Fibroblast of pulmonary artery (primary cell): ENCODE measurements at places on chromosomes 13 and 19.
A peak's percentile ranks its signal among the peaks of the same experiment; 100 is the strongest.

DNA sequence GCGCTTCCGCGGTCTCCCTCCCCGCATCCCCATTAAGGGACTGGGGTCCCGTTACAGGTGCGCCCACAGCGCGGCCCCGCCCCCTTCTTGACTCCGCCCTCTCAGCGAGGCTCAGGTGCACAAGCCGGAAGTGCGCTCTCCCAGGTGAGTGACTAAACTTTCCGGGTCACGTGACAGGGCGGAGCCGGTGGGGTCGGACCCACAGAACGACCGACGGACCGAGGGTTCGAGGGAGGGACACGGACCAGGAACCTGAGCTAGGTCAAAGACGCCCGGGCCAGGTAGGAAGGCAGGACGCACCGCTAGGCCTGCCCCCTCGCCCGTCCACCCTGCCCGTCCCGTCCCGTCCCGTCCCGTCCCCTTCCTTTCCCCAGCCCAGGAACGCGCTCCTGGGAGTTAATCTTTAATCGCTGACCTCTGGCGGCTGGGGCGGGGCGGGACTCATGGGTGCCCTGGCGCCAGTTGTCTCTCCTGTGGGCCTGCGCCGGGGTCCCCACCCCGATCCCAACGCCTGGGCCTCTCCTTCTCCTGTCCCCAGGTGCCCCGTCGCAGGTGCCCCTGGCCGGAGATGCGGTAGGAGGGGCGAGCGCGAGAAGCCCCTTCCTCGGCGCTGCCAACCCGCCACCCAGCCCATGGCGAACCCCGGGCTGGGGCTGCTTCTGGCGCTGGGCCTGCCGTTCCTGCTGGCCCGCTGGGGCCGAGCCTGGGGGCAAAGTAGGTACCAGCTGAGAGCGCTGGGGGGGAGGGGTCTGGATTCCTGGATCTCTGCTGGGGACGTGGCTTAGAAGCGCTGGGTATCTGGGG is at the start of gene CRB3:
TSS of gene CRB3 (plus strand) at position 202 of the 804 bp plus-strand sequence. CDS start at position 633, 431 bp downstream.
- DNase-seq = no peak

GRCh38 chr19:7533281-7533885 is 2.1 kb upstream of the PNPLA6 start:
- peak; percentile 68 for DNase-seq

DNA sequence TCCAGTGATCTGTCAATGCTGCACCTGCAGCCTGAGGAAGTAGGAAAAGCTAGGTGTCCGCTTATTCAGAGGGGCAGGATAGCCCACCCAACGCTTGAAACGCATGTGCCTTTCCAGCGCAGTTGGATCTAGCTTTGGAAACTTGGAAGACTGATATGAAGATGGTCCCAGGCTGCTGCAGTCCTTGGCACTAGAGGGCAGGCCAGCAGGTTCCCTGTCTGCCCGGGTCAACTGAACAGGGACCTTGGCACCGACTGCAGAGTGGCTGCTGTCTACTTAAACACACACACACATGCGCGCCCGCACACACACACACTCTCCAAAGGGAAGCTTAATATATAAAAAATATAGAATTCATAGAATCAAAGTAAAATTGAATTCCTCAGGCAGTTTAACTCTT is 100.0 kb downstream of the TSHZ3 start:
- no peak for DNase-seq

DNA sequence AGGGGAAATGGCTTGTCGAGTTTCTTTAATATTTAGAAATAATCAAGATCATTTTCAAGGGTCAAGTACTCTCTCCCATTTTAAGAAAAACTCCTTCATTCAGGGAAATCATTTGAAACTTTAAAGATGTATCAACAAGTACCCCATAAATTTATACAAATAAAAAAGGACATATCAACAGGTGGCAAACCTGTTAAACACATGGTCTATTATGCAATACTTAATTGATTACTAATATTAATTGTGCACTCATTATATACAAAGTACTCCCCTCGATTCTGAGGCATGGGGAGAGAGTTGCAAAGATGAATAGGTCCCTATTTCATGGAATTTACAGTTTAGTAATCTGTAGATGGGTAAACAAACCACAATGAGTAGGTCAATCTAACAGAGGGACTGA is 2.1 kb upstream of the LRCH1 start:
- DNase-seq = no peak

DNA sequence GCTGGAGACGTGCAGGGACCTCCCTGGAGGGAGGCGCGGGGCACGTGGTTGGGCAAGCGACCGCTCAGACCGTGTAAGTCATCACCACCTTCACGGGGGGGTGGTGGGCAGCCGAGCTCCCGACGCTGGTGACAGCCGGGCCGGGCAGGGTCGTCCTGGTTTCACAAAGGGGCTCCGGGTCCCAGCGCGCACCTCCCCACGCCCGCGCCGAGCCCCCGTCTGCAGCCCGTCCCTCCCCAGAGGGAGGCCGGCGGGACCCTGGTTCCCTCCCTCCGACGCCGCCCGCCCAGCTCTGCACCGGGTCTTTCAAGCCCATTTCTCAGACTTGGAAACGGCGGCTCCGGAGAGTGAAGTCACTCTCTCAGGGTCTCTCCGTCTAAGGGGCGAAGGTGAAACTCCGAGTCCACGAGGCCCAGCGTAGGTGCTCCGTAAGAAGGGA is 729 bp upstream of the ARID3A start:
- DNase-seq = no peak

DNA sequence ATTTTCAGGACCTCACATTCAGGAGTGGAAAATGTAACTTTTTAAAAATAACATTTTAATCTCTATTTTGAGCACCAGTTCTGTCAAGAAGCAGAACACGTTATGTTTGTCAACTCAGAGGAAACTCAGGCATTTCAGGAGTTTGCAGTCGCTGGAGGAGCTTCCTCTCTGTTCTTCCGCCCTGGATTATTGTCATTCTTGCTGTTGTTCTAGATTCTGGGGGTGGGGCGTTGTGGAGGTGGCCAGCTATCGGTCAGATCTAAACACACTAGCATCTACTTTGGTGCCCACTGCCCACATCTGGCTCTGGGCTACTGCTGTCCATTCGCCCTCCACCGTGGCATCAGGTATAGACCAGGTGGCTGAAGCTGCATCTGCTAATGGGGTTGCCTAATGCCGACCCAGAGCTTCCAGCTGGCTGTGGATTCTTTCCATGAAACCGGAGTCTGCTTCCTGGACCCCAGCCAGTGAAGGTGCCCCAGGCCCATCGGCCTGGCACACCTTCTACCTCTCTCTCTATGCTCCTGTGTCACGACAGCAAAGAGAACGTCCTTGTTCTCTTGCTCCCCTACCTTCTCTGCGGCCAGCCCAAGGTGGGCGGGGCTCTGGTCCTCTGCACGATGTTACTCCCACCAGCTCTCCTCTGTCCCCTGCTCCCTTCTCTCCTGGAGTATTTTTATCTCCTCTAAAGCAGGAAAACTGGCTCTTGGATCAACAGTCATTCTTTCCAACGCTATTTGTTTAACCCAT is 36.7 kb upstream of the DGKH start:
- DNase-seq = no peak

DNA sequence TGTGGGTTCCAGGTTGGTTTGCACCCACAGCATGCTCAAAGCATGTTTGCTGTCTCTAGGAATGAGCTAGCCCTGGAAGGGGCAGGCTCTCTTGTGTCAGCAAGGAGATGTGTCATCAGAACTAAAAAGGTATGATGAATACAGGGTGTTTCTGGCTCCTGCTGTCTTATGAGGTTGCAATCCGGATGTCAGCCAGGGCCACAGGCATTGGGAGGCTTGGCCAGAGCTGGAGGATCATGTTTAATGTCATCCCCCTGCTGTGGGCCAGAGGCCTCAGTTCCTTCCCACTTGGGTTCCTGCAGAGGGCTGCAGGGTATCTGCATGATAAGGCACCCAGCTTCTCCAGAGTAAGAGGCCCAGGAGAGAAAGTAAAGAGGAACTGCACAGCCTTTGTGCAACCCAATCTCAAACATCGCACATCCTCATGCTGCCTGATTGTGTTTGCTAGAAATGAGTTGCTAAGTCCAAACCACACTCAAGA is 193.6 kb downstream of the COL4A1 start:
- peak; percentile 53 for DNase-seq
